ENCODE measurements at places on chromosomes 7 and 10.

- DNase-seq, result no peak
These were observed 108.6 kb upstream of the GPR26 start for GRCh38 chr10:123557366-123558108.

DNA sequence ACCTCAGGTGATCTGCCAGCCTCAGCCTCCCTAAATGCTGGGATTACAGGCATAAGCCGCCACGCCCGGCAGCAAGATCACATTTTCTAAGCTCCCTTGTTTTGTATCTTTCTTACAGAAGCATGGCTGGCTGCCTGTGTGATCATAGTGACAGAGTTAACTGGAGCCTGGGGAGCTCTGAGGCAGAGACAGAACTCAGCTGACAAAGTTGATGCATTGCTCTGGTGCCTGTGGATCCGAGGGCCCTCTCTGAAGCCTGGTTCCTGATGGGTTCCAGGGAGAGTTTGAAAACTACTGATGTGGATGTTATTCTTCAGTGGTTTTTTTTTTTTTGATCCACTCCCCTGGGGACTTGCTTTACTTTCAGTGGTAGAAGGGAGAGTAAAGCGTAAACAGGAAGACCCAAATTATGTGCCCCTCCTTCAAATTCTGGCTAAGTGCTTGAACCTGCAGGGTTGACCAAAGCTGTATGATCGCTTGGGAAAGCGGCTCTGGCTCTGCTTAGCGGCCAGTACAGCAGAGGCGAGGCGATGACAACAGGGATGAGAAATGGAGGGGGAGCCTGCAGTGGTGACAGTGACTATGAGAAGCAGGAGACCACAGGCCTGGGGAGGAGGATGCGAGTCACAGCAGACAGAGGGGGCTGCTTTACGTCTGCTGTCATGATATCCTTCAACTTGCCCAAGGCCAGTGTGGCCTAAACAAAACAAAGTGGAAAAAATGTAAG is 6.8 kb upstream of the EFCAB10 start:
- DNase-seq, result peak; percentile 72

DNA sequence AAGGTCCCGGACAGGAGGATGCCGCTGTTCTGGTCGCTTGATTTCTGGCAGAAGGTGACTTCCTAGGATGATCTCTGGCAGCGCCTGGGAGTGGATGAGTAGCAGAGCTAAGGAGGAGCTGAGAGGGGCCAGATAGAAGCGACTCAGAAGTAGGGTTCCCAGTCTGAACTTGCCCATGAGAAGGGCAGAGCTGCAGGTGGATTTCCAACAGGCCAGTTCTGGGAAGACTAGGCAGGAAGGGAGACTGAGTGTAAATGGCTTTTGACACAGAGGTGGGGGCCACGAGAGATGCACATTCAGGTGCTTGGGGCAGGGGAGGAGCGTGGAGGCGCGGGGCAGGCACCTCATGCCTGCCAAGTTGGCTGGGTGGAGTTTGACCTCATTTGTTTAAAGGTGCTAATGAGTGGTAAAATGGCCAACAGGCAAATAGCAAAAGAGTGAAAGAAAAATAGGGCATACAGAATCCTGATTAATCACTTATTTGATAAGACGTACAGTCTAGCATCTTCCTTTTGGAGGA is 58.8 kb downstream of the SHH start:
- no peak for DNase-seq

DNA sequence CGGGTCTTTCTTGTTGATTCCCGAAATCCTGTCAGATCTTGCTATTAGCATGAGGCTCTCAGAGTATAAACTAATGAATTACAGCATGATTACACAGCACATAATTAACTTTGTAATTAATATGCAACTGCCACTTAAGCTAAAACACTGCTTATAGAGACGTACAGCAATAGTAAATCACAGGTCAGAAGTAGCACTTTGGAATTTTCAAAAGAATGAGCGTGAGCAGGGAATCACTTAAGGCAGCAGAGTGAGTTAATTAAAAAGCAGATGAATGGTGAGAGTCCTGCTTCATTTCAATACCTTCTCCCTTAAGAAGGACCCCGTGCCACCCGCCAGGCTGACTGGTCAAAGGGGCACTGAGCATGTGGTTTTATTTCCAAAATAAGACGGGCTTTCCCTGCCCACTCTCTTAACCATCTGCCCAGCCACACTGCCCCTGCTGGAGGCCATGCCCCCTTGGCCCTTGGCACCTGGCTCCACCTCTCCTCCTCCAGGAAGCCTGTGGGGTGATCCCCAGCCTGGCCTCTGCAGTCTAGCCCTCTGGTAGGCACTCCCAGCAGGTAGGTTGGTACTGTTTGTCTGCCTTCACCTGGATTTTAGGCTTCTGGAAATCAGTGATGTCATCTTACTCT is 117.8 kb downstream of the ZMIZ1 start:
- no peak for DNase-seq

GRCh38 chr10:34637418-34637911 is 177.6 kb downstream of the PARD3 start:
- DNase-seq, result peak; percentile 37

Measured in fibroblast of skin of right quadriceps (primary cell).